Tibial nerve (tissue), 4 donors: ENCODE measurements at places on chromosomes 4 and X.

DNA sequence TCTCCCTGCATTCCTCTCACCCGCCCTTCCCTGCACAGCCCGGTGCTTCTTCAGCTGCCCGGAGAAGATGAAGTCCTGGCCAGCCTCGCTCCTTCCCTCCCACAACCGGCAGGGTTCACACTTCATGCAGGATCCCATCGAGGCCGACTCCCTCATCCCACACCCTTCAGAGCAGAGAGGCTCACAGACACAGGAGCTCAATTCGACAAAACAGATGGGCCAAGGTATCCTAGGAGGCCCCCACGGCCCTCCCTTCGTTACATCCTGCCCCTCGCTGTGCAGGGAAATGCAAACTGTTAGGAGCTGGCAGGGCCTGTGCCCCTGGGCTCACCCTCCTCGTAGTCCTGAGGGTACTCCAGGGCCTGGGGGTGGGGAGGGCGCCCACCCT is 238.1 kb downstream of the DHRSX start:
- DNase-seq = no peak

GRCh38 chrX:47568656-47569295 is 7.8 kb downstream of the ARAF start:
- no peak for DNase-seq

DNA sequence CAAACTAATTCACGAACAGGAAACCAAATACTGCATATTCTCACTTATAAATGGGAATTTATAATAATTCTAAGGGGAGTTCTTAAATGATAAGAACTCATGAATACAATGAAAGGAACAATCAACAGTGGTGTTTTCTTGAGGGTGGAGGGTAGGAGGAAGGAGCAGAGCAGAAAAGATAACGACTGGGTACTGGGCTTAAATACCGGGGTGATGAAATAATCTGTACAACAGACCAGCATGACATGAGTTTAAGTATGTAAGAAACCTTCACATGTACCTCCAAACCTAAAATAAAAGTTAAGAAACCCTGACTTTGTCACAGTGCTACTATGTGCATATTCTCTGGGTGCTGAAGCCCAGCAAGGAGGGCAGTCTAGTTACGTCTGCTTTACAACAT is 6.6 kb downstream of the FREM3 start:
- DNase-seq = no peak

DNA sequence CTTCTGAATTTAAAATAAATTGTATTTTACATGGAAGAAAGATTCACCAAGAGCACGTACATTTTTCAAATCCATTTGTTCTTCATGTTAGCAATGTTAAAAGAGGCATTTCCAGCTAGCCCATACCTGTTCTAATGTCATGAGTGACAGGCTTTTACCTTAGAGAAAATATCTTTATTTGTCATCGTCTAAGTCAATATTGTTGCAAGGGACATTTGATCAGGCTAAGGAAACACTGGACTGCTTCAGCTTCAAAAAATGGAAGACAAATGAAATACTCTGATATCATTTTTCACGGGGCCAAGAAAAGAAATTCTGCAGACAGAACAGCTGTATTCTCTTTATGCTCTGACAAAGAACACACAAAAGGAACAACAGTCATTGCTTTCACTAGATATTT is 207.7 kb downstream of the RCHY1 start:
- DNase-seq = no peak

- DNase-seq = no peak
These were observed 62.3 kb downstream of the UCHL1 start for GRCh38 chr4:41318839-41319530.

DNA sequence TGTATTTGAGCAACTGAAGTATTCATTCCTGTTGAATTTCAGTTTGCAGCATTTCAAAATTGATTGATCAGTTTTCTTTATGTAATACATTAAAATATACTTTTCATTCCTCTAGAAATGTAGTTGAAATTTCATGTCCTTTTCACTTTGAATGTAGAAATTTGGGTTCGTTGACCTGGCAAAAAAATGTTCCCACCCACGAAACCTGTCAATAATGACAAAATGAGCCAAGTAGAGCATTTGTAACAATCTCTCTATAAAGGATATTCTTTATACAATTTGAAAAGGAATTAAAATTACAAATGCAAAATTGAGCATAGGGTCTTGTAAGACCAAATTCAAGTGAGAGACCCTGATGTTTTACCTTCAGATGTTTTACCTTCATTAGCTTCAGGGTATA is 283.9 kb downstream of the ANKRD50 start:
- no peak for DNase-seq

- no peak for DNase-seq
These were observed 29.3 kb upstream of the GPR101 start for GRCh38 chrX:137062915-137063617.
